Mammary epithelial cell (primary cell): ENCODE measurements at places on chromosomes 11 and 22.

DNA sequence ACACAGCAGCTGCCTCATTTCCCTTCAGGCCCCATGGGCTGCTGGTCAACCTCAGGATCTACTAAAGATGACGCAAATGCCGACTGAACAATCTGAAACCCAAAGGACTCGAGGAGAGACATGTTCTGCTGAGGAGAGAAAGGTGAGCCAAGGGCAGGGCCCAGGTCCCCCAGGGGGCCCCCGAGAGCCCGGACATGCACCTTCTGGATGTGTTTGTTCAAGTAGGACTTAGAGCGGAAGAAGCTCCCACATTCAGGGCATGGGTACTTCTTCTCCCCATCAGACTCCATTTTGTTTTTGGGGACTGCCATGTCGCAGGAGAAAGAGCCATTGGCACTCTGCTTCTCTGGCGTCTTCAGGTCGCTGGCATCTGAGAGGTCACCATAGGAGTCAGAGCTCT is 19.3 kb downstream of the PATZ1 start:
- no peak for DNase-seq

DNA sequence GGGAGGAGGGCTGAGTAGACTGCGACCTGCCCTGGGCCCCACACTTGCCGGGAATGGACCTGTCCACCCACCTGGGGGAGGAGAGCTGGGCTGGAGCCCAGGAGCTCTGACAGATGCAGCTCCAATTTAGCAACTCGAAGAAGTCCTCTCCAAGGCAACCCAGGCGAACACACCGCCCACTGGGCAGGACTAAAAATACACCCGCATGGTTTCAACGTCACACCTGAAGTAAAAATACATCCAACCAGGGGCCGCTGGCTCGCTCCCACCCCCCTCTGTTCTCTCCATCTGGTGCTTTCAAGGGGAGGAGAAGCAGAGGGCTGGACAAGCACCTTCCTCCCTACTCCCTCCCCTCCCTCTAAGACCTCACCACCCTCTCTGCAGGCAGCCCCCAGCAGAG is 119.9 kb downstream of the FEZ1 start:
- peak; percentile 39 for DNase-seq

DNA sequence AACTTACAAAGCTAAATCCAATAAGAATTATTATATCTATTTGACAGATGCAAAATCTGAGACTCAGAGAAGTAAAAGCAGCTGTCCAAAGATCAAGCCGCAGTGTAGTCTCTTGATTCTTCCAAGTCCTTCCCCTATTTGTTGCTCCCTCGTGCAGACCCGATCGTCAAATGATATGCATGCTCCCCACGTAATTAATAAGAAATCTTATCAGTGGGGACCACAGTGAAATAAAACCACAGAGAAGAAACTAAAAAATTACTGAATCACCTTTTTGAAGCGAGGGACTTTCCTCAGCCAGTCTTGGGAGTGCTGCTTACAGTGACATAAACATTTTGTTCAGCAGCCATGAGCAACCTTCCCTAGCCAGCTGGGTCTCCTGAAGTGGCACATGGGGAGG is 64.6 kb downstream of the SERGEF start:
- no peak for DNase-seq

- no peak for DNase-seq
These were observed 4.5 kb upstream of the EIF3F start for GRCh38 chr11:7982582-7983119.

DNA sequence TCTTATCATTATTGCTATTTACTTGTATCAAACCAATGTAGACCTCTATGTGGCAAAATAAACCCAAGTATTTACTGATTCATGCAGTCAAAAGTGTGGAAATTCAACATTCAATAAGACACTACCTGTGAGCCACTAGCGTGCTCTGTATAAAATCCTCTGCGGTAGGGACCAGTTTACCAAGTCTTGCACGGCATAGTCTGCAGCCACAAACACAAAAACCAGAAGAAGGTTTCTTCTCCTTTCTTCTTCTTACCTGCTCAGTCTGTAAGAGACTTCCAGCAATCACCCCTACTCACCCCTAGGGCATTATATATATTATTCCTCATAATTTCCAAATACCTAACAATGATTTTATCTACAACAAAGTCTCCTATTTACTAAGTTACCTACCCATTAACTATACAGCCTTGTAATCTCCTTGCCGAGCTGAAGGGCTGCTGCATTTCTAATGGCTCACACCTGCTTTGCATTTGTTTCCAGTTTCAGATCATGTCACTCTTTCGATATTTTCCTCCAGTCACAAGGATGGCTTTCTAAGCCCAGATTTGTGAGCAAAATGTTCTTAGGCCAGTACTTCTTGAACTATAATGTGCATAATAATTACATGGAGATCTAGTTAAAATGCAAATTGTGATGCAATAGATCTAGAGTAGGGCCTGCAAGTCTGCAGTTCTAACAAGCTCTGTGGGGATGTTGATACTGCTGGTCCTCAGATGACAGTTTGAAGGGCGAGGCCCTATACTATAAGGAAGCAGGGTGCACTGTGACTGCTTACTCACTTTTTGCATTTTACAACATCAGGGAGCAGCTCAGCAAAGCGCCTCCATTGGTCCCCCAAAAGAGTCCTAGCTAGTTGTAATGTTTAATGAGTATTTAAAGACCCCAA is 191.9 kb upstream of the DDI1 start:
- DNase-seq: no peak

DNA sequence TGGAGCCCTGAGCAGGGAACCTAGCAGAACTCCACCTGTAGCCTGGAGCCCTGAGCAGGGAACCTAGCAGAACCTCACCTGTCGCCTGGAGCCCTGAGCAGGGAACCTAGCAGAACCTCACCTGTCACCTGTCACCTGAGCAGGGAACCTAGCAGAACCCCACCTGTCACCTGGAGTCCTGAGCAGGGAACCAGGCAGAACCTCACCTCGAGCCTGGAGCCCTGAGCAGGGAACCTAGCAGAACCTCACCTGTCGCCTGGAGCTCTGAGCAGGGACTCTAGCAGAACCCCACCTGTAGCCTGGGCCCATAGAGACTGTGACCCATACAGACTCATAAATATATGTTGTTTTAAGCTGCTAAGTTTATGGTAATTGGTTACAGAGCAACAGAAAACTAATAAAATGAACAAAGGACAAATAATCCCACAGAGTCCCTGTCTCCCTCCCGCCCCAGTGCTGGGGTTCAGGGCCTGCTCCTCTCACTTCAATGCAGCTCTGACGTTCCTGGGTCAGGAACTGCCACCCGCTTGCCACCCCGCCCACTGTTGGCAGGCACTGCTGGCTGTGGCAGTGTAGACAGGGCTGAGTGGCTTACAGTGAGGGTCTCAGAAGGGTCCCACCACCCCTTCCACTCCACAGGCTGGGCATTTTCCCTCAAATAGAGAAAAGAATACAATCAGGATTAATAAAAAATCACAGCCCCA is 259.1 kb downstream of the TBC1D22A start:
- DNase-seq: no peak

- no peak for DNase-seq
These were observed 30.4 kb downstream of the TPBGL start for GRCh38 chr11:75270896-75271418.

GRCh38 chr11:66842501-66842895 is 743 bp upstream of the RCE1 start:
- DNase-seq: no peak

GRCh38 chr22:42217019-42217751 is 53.3 kb downstream of the TCF20 start:
- DNase-seq: no peak

DNA sequence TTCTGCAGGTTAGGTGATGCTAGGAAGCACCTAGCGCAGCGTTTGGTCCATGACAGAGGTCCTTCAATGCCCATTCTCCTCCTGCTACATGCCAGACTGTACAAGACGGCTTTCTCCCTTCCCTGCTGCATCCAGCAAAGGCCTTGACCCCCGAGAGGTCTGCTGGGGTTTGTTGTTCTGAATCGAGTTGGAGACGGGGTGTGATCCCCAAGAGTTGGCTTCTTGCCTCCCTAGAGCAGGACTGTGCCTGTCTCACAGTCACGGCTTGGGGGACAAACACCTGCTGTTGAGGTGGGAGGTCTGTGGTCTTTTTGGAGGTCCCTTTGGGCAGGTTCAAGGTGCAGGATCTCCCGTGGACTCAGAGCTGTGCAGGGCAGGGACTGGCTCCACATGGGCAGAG is 352.3 kb upstream of the B3GAT1 start:
- no peak for DNase-seq

DNA sequence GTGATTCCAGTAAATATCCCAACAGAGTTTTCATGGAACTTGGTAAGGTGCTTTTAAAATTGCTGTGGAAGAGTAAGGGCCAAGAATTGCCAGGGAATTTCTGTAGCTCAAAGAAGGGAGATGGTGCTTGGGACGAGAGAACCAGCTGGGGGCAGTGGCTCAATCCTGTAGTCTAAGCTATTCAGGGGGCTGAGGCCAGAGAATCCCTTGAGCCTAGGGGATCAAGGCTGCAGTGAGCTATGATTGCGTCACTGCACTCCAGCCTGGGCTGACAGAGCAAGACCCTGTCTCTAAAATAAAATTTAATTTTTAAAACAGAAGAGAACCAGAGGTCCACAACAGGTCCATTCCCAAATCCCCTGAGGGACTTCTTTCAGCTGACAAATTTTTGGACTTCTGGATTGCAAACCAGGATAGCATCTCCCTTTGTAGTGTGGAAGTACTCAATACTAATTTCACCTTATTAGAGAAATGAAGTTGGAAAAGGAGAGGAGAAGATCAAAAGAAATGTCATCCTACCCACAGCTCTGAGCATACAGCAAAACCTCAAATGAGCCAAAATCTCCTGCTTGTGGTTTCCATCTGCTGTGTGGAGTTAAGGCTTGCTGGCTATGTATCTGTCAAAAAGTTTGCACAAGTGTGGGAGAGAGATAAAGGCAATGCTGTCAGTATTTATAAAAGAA is 59.2 kb upstream of the CLPB start:
- DNase-seq: no peak

DNA sequence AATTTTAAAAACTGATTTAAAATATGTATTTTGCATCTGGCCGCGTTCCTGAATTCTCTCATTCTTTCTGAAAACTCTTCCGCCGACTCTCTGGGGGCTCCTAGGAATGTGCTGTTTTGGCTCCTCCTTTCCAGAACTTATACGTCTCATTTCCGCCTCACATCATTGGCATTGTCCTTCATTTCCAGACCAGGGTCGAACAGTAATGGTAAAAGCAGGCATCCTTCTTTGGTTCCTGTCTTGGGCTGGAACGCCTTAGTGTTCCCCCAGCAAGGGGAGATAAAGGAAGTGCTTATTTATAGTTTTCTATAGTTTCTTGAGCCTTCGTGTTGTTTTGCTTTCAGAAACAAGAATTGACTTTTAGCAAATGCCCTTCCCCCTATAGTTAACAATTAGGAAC is 10.9 kb upstream of the TNNT3 start:
- no peak for DNase-seq

DNA sequence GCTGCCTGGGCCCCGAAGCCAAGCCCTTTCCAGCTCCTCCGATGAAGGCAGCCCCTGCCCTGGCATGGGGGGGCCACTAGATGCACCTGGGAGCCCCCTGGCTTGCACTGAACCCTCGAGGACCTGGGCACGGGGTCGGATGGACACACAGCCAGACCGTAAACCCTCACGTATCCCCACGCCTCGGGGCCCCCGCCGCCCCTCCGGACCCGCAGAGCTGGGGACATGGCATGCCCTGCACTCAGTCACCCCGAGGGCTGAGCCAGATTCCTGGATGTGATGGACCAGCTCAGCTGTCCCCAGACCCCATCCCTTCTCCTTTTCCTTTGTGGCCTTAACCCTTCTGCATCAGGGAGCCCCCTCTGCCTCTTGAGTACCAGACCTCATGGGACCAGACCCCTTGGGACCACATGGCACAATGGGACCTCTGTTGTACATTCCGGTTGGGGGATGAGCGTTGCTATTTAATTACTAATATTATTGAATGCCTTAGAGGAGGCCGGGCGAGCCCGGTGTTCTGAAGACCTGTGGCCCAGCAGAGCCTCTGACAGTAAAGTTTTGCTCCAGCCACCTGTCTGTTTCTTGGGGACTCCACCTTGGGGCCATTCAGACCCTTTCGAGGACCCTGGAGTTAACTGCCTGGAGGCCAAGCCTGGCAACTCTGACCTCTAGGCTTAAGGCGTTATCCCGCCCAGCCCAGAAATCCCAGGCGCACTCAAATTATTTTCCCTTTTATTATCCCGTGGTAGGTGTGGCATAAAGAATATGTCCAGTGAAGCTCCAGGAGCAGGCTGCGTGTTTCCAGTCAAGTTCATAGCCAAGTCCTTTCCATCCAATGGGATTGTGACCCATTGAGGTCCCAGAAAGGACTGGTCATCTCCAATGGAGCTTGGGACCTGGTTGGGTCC is 3.0 kb downstream of the RASL10A start:
- DNase-seq: no peak

DNA sequence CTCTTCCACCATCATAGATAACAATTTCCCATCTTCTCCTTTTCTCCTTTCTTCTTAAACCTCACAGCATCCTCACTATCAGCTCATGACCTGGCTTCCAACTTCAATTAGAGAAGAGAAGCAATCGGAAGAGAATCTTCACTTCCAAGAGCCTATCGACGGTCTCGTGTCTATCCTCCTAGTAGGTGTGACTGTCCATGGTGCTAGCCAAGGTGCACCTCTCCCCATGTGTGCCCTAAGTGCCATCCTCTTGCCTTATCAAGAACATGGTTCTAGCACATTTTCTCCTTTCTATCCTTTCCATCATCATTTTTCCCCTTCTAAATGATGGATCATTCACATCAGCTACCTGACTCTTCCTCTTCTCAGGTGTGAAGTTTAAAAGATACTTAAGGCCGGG is 5.1 kb upstream of the CUL5 start:
- DNase-seq: no peak

GRCh38 chr22:34903416-34903815 is 162.5 kb upstream of the ISX start:
- DNase-seq: peak; percentile 33

DNA sequence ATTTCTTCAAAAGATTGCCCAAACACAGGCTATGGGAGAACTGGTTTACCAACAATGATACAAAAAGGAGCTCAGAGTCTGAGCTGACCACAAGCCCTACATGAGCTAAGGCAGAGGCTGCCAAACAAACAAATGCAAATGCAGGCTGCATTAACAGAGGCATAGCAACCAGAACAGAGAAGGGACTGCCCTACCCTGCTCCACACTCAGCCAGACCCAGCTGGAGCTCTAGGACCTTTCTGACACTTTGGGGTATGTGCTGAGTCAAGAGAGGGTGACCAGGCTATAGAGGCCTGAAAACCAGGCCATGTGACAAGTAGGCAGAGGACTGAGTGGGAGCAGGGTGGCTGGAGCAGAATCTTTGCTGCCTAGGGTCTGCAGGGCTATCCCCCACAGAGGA is 17.8 kb upstream of the P2RY2 start:
- no peak for DNase-seq

GRCh38 chr11:1202776-1203504 is 19.9 kb upstream of the MUC5B start:
- peak; percentile 20 for DNase-seq

GRCh38 chr11:107565219-107565937 is at the start of gene ALKBH8:
ALKBH8 (minus strand) TSS chr11:107565735; CDS start chr11:107560893, 4,842 bp downstream.
- peak; percentile 68 for DNase-seq
